ENCODE measurements at places on chromosomes 11 and 22. TPM values are rescaled to one million over a fixed set of nuclear protein-coding genes. Genes with fewer than 3 reads are reported as not detected.

GRCh38 chr11:121932646-121933185 lies 183.3 kb downstream of the BLID start:
- H3K36me3 ChIP-seq = no peaks in the 10 kb centered on the region
- H3K27ac ChIP-seq = no peak overlapping the region
- DNase-seq = no peak
- peaks cover 18% of the 10 kb centered on the region for H3K27me3 ChIP-seq

DNA sequence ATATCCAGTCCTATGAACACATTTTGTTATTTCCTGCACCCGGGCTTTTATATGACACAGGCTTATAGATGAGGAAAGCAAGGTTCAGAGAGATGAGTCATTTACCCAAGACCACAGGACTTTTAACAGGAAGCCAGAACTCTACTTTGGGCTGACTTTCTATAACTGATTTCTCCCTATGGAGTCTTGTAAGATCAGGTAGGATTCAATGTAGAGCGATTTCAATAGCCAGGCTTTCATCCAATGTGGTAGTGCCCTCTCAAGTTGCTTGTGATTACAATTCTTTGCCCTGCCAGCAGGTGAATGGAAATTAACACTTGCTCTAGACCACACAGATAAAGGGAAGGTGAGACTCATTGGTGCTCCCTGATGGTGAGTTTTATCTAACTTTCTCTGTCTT lies 378.3 kb downstream of the INSC start:
- no peak for DNase-seq
- H3K27me3 ChIP-seq = peaks cover 4% of the 10 kb centered on the region
- no peaks in the 10 kb centered on the region for H3K36me3 ChIP-seq
- no peak overlapping the region for H3K27ac ChIP-seq
- H3K4me1 ChIP-seq = no peaks in the 10 kb centered on the region

- H3K4me1 ChIP-seq = peaks cover 27% of the 10 kb centered on the region
- H3K36me3 ChIP-seq = no peaks in the 10 kb centered on the region
- H3K27me3 ChIP-seq = no peaks in the 10 kb centered on the region
- peak within 1 kb of the TSS; percentile 87 for H3K27ac ChIP-seq
These were observed at the start of gene NEU3 for GRCh38 chr11:74988541-74989259. TSS of gene NEU3 (plus strand) at chr11:74988933. CDS start at chr11:74989061, 128 bp downstream.

TMEM184B gene
- total RNA-seq = 18.2 TPM

DNA sequence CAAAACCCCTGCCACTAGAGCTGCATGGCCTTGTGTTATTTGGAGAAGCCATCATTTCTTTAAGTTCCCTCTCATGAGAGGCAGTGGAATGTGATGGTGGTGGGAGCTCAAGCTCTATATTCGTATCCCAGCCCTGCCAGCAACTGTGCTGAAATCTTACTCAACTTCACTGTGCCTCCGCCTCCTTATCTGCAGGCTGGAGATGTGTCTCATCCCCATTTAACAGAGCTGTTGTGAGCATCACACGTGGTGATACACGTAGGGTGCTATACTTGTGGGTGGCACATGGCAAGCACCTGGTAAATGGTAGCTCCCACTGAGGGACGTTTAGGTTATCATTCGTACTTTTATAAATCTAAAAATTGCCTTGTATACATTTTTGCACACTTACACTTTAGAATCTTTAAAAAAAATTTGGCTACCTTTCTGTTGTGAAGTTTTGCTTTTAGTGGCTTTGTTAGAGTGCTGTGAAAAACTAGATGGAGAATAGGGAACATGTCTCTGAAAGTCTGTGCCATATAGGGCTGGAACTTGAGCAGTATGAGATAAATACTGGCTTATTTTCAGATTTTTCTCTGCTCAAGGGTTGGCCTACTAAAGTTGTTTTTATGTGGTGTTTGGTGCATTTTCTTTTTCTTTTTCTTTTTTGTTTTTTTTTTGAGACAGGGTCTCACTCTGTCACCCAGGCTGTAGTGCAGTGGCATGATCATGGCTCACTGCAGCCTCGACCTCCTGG lies 23.2 kb downstream of the TNRC6B start:
- H3K4me1 ChIP-seq = peaks cover 76% of the 10 kb centered on the region
- H3K4me3 ChIP-seq = no peak overlapping the region
- peak overlapping the region; percentile 51 for H3K27ac ChIP-seq
- no peak for DNase-seq
- peaks cover 10% of the 10 kb centered on the region for H3K36me3 ChIP-seq

DNA sequence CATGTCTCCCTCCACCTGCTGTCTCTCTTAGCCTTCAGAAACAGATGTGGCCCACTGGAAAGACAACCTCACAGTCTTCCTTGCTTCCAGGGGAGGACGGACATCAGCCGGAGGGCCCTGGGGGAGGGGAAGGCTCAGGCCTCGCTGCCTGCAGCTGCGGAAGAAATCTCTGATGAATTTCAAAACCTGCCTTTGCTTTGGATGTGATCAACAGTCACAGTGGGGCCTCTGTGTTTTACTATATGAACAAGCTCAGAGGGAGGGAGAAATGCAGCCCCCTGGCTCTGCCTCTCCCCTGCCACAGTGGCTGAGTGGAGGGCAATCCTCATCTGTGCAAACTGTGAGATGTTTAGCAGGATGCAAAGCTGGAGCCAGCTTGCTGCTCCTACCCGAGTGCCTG lies 282.8 kb downstream of the NTM start:
- no peaks in the 10 kb centered on the region for H3K36me3 ChIP-seq
- H3K27ac ChIP-seq = no peak overlapping the region
- H3K27me3 ChIP-seq = peaks cover 3% of the 10 kb centered on the region
- no peaks in the 10 kb centered on the region for H3K4me1 ChIP-seq
- no peak for DNase-seq

LRP4 gene
- 0.20 TPM for total RNA-seq

TMEM191B gene
- 1.7 TPM for total RNA-seq

DNA sequence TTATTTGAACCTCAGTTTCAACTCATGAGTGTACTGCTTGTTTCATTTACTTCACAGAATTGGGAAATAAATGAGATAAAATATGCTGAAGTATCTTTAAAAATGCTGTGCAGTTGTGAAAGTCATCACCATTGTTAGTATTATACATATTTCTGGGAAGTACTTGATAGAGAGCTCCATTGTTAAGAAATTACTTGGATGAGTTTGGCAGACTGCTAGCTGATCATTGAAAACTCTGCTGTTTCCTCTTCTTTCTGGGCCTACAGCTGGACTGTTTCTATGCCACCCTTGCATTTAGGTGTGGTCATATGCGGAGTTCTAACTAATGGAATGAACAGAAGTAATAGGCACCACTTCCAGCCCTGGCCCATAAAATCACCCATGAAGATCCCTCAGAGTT lies 10.0 kb downstream of the SIK2 start:
- H3K4me1 ChIP-seq = peaks cover 9% of the 10 kb centered on the region
- no peaks in the 10 kb centered on the region for H3K36me3 ChIP-seq
- no peak overlapping the region for H3K4me3 ChIP-seq
- H3K27ac ChIP-seq = no peak overlapping the region
- DNase-seq = no peak

- DNase-seq = no peak
- H3K36me3 ChIP-seq = no peaks in the 10 kb centered on the region
- H3K4me1 ChIP-seq = peaks cover 3% of the 10 kb centered on the region
- no peak overlapping the region for H3K27ac ChIP-seq
- H3K27me3 ChIP-seq = no peaks in the 10 kb centered on the region
- no peak overlapping the region for H3K4me3 ChIP-seq
These were observed 369.4 kb downstream of the TBC1D22A start for GRCh38 chr22:47131632-47132427.

DEPDC7 gene
- 3.4 TPM for total RNA-seq

MISFA gene
- total RNA-seq = 1.4 TPM

DNA sequence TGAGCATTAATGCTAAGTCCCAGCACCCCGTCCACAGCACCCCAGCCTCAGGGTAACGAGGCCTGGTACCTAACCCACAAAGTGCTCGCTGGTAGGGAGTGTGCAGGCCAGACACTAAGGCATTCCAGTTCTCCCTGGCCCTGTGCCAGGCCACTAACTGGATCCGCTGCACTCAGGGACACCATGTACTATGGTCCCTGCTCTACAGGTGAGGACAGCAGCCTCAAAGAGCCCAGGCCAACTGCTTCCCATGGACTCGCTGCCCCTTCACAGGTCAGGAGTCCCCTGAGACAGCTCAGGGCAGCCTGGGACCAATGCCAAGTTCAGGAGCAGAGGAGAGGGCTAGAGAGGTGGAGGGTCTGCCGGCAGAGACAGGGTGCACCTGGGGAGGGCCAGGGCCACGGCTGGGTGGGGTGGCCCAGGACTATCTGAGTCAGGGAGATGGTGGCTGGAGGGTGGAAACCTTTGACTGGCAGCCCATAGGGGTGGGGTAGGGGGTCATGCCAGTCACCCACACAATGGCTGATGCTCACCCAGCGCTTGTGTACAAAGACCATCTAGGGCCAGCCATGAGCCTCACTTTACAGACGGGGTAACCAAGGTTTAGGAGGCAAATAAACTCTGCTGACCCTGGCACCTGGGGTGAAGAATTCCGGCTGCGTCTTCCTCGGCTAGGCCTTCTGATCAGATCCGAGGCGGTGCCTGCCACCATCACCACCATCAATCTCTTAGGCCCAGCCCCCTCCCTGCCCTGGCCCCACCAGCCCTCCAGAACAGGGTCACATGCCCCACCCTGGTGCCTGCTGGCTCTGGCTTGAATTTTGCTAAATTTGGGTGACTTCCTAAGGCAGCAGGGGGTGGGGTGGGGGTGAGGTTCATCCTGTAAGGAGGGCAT lies 5.6 kb downstream of the OSBPL5 start:
- peaks cover 27% of the 10 kb centered on the region for H3K4me1 ChIP-seq
- no peak overlapping the region for H3K4me3 ChIP-seq
- peaks cover 7% of the 10 kb centered on the region for H3K27me3 ChIP-seq
- H3K36me3 ChIP-seq = peaks cover 2% of the 10 kb centered on the region

Data from activated naive CD8-positive, alpha-beta T cell treated with anti-CD3 and anti-CD28 coated beads for 36 hours (primary cell).